ENCODE measurements at places on chromosomes 3 and 15.

DNA sequence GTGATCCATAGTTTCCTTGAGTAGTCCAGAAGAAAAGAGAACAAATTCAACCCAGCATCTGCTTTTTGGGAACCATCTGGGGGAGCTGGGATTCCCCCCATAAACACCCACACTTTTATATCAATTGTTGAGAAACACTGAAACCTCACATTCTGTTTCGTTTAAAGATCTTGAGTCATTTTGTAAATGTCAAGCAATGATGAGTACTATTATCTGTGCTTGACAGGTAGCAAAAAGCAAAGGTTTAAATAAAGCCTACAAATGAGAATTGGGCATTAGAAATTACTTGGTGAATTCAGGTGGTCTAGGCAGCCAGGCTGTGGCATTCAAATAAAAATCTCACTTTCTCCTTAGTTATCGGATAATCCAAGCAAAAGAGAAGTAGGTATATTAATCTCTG, 75.7 kb downstream of the TMEM266 start:
- no peak for DNase-seq

DNA sequence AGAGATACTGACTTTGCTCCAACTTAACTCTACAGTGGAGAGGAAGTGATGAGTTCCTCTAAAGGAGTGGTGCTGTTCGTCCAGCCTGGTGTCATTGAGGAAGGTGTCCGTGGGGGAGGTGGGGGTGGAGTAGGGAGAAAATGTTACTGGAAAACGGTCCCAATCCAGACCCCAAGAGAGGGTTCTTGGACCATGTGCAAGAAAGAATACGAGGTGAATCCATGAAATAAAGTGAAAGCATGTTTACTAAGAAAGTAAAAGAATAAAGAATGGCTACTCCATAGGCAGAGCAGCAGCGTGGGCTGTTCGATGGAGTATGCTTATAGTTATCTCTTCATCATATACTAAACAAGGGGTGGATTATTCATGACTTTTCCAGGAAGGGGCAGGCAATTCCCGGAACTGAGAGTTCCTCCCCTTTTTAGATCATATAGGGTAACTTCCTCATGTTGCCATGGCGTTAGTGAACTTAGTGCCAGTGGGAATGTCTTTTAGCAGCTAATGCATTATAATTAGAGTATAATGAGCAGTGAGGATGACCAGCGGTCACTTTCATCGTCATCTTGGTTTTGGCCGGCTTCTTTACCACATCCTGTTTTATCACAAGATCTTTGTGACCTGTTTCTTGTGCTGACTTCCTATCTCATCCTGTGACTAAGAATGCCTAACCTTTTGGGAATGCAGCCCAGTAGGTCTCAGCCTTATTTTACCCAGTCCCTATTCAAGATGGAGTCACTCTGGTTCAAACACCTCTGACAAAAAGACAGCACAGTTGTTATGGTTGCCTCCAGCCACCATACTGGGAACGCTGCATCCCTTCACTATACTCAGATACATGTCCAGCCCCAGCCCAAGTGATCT, 38.6 kb downstream of the CLEC3B start:
- DNase-seq, result no peak

DNA sequence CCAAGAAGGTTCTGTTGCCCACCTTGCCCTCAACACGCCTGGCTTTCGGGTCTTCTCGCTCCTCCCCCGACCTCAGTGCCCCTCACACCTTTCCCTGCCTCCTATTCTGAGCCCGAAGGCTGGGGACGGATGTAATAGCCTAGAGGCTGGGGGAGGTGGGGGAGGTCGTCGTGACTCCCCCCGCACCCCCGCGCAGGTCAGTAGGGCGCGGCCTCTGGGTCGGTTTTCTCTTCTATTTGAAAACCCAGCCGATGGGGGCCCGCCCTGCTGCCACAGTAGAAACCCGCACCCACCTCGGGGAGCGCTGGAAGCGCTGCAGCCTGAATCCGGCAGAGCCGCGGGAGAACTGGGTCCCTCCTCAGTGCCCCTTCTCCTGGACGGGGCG, 1.0 kb upstream of the RBPMS2 start:
- DNase-seq, result no peak

DNA sequence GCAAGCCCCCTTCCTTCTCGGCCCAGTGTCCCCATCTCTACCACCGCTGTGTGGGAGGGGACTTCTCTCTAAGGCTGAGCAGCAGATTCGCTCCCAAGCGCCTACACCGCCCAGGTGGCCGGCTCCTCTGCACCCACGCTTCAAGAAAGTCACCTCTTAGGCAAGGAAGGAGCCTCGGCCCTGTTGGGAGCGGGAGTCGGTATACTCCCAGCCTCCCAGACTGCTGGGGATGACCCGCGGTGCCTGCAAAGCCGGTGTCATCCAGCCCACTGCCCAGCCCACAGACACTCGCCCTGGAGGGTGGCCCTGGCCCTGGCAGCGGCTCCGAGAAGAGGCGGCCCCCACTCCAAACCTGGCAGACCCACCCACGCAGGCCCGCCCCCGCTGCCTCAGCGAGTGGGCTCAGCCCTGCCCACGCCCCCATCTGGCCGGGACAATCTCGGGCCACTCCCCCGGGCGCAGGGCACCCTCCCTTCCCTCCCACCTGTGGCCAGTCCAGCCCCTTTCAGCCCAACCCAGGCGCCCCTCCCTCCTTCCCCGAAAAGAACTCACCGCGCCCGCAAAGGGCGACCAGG, 396 bp downstream of the CHRNB4 start:
- no peak for DNase-seq

DNA sequence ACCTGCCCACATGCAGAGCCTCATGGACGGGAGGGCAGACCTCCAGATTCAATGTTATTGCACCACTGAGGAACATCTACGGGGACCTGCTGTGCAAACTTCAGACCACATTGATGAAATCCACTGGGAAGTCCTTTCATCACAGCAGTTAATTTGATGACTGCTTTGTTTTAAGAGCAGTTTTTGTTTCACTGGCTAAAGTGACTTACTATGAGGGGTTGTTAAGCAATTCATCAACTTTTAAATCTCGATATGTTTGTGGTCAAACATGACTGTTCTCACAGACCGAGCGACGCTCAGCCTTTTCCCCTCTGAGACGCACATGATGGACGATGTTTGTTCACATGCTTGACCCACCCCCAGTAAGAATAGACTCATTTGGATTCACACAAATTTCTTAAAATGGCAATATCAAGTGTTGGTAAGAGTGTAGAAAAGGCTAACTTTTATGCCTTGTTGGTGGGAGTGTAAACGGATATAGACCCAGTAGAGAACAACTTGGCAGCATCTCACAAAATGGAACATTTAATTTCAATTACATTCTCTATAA, 35.9 kb upstream of the IREB2 start:
- no peak for DNase-seq

- no peak for DNase-seq
Observed at GRCh38 chr15:65767895-65768294, 24.2 kb downstream of the DENND4A start.

DNA sequence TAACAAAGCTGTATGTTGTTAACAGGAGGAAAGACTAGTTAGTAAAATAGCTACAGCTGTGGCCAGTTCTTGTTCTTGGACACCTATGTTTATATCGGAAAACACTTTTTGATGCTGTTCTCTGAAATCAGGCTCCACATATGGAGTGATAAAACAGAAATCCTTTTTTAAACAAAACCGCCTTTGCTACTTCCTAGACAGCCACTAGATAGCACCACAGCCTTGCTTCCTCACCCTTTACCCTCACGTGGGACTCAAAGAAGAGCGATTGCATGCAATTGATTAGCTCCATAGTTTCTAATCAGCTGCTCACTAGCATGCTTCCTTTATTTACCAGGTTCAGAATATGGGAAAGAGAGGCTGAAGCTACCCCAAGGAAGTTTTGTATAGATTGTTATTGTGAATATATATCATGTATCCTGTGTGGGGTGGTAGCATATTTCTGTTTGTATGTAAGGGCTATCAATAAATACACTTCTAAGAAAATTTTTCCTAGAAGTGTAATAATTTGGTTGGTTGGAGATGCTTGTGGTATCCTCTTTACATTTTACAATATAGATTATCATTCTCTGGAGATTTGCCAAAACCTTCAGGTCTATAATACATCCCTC, 4.3 kb upstream of the MTFMT start:
- DNase-seq, result no peak

GRCh38 chr3:156702367-156702766, 28.0 kb downstream of the TIPARP start:
- no peak for DNase-seq

- no peak for DNase-seq
Observed at GRCh38 chr3:124469555-124469954, 260.7 kb upstream of the UMPS start.

DNA sequence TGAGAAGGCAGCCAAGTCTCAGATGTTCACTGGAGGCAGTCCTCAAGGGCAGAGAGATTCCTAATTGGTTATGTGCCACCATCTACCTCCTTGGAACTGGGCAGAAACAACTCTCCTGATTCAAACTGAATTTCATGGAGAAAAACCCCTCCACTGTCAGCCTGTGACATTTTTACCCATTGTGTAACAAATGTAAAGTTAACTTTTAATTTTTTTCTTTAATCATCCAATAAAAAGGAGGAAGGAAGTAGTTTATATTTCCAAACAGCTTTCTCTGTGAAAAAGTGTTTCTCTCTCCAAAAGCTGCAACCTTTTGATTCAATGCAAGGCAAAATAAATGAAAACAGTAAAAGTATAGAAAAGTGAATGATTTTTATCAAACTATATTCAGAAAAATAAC, 510 bp upstream of the COLQ start:
- DNase-seq, result no peak

GRCh38 chr3:155370198-155370597, 76.7 kb upstream of the STRIT1 start:
- no peak for DNase-seq

DNA sequence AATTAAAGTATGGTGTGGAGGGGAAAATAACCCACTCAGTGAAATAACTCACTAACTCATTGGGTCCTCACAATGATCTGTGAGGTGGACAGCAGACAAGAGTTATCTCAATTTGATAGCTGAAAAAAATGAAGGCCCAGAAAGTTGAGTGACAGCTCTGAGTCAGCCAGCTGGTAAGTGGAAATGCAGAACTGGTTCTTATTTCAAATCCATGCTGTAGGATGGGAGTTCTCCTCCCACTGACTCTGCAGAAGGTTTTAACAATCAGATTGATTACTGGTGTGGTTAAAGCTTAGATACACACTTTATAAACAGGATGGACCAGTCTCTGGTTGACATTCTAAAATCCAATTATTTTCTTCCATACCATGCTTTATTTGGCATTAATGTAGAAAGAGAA, 87.0 kb upstream of the LMOD3 start:
- no peak for DNase-seq

DNA sequence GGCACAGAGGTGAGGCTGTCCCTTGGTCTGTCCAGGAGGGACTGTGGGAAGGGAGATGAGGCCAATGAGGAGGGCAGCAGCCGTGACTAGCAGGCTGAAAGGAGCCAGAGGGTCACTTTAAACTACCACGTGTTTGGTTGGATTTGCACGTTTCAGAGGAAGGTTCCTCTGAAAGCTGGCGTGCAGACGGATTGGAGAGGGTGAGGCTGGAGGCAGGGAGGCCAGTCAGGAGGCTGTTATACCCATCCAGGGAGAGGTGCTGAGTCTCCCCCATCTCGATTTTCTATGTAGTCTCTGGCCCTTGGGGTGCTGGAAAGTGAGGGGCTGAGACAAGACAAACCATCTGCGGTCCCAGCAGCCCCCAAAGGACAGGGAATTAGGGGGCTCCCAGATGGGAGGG, 60.0 kb upstream of the SLC6A1 start:
- DNase-seq, result no peak

DNA sequence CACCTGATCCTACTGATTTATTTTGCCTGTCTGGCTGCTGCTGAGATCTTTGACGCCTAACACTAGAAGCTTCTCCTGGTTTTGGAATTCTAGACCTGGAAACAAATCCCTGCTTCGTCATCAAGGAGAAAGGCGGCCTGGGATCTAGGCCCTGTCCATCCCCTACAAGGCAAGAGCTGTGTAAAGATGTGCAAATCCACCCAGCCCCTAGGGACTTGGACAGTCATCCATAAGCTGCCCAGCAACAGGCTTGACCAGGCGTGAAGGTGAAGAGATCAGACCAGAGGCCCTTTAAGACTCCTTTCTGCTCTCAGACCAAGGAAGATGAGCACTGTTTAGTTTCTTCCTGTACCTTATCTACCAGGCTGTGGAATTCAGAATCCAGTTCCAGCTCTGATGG, 32.2 kb downstream of the SLC41A3 start:
- no peak for DNase-seq

DNA sequence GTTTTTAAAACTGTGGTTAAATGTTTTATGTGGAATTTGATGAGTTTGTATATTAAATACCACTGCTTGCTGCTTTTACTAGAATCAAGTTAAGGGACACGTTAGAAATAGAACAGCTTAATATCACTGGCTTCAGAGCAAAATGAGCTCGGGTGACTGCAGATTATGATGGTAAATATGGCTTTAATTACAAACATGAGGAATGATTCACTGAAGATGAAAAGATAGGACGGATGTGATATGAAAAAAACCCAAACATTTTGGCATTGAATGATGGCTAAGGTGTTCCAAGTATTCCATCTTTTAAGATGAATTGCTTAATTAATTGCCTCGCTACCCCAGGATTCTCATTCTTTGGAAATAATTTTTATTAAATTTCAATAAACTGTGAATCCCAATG, 33.7 kb downstream of the SLC24A1 start:
- no peak for DNase-seq

- no peak for DNase-seq
Observed at GRCh38 chr3:138933981-138934691, 12.8 kb downstream of the FOXL2 start.

- DNase-seq, result no peak
Observed at GRCh38 chr3:153614563-153614962, 452.5 kb downstream of the RAP2B start.

DNA sequence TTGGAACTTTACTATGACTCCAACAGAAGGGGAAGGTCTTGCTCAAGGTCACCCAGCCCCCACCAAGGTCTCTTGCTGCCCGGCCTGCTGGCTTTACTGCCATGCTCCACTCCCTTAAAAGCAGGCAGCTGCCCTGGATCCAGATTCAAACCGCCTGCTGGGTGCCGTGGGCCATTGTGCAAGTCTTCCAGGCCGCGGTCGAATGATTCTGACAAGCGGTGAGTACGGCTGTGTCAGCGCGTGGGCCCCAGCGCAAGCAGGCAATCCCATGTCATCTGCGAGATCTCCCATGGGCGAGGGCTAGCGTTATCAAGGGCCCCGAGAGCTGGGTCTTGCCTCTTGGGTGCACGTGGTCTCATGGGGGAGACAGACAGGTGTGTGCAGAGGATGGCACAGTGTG, 37.6 kb downstream of the CORO2B start:
- no peak for DNase-seq

DNA sequence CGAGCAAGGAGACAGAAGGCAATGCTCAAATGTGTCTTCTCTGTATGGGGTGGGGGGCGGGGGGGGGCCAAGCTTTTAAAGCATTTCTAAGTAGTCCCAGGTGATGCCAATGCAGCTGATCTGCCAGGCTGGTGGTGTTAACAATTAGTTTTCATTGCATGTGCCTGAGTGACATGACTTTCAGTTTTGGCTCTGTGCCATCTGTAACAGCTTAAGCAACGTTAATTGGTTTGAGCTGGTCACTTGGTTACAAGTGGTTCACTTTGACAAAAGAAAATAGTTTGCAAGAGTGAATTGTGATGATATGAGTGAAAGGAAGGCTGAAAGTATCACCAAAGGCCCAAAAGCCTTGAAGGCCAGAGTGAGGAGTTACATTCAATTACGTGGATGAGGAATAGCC, 26.4 kb upstream of the LRIG1 start:
- DNase-seq, result no peak

GRCh38 chr15:48550822-48551525, 94.5 kb downstream of the FBN1 start:
- DNase-seq, result no peak
